SHP77 (cell line): ENCODE measurements at places on chromosomes 5 and 9.

GRCh38 chr5:39148983-39149534 is 70.3 kb downstream of the FYB1 start:
- DNase-seq = no peak

- no peak for DNase-seq
Measured at GRCh38 chr5:157518963-157519362, 56.6 kb downstream of the ADAM19 start.

- no peak for DNase-seq
Measured at GRCh38 chr5:28516722-28517121, 1478.3 kb upstream of the CDH9 start.

- DNase-seq = no peak
Measured at GRCh38 chr9:22529426-22530199, 83.0 kb downstream of the DMRTA1 start.

DNA sequence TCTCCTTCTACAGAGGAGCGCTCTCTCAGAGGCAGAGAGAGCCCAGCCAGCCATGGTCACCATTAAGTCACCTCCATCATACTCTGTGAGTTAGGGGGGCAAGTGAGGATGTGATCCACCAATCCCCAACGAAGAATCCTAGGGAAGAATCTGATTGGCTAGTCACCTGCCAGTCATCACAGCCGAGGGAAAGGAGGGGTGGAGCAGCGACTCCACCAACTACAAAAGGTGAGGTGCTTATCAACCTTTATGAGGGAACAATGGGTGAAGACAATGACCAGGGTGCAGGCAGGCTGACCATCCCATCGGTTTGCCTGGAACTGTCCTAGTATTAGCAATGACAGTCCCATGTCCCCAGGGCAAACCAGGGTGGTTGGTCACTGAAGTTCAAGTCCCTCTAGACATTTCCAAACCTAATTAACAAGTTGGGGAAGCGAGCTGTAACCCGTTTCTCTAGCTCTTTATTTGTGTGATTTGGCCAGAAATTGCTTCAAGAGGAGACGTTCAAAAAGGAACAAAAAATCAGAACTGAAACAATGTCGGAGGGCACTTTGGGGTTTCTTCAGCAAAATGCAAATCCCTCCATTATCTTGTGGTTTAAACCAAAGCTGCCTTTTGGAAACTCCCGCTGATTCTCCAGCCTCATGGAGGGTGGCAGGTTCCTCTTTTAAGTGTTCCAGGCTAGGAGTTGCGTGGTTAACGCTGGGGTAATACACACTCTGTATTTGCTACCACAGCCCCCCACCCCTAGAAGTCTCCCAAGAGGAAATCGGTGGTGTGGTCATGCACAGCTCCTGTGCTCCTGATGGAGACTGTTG is 18.8 kb upstream of the FCN1 start:
- DNase-seq = no peak

DNA sequence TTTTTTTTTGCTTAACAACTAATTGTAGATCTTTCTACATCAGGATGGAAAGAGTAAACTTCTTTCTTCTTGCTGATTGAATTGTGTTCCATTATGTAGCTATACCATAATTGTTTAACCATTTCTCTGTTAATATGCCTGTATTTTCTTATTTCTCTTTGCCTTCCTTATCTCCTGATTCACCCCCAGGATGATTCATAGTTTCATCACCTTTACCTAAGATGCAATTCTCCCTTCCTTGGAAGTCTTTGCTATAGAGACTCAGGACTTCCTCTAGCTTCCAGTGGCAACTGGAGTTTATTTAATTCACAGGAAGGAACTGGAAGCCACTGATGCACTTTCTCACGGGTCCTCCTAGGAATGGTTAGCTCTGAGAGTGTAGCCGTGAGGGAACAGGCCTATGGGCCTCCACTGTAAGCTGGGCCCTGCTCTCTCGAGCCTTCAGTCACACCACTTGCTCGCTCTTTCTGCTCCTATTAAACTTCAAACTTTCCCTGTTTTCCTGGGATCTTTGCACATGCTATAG is 83.1 kb downstream of the FGF1 start:
- no peak for DNase-seq

DNA sequence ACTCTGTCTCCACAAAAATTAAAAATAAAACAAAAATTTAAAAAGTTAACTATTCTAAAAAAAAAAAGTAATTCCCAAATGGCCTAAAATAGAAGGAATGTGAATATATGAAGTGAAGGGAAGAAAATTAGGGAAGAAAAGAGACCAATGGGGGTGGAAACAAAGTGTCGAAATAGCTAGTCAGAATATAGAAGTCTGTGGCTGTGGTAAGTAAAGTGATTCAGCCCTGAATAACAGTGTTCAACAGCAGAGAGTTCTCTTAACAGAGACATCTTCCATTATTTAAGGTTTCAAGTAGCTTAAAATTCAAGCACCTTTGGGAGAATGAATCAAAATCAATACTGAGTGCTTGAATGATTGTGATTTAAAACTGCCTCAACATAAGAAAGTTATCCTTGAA is 51.7 kb downstream of the LPAR1 start:
- no peak for DNase-seq
